ENCODE measurements at places on chromosomes 5 and 9.

- no peak for DNase-seq
Observed at GRCh38 chr9:36796671-36797419, 224.2 kb downstream of the MELK start.

DNA sequence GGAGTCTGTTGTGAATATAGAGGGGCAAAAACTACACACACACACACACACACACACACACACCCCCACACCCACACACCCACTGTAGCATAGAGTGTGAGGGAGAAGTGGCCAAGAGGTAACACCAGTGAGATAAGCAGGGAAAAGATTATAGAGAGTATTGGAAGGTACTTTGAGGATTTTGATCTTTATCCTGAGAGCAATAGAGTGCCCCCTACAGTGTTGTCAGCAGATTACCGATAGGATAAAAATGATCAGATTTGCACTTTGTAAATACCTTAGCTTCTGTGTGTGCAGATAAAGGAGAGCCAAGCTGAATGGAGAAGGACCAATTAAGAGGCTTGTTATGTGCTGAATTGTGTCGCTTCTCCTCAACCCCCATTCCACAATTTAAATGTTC is 32.3 kb downstream of the ERCC6L2 start:
- DNase-seq, result no peak

- DNase-seq, result no peak
Observed at GRCh38 chr9:34578241-34579103, 11.1 kb downstream of the CNTFR start.

DNA sequence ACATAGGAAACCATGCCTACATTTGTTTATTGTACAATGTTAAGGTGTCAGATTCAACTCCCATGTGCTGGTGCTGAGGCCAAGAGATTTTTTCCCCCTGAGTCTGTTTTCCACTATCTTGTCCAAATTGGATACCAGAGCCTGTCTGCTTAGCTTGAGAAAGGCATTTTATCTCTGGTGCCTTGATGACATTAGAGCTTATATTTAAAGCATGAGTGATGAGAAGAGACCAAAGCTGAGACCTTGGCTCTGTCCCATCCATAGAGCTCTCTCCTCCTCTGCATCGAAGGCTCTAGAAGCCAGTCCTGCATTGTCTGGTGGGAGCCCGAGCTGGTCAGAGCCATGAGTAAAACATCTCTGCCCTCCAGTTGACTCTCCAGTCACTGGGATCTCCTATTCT is 10.4 kb upstream of the PPP2CA start:
- no peak for DNase-seq

DNA sequence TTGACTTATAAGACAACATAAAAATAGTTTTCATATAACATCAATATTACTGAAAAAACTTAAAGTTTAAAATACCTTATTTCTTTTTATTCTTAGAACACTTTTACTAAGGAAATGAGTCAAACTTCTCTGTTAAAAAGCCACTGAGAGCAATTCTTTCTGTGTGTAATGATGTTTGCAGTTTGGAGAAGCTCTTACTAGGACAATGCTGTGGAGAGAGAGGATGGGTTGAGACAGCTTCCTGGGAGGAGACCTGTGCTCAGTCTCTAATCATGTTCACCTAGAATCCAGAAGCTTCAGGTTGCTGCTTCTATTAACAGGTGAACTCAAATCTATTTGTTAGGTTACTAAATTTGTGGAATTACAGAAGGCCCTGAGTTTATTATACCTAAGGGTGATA is 198.5 kb downstream of the DNAH5 start:
- DNase-seq, result no peak

DNA sequence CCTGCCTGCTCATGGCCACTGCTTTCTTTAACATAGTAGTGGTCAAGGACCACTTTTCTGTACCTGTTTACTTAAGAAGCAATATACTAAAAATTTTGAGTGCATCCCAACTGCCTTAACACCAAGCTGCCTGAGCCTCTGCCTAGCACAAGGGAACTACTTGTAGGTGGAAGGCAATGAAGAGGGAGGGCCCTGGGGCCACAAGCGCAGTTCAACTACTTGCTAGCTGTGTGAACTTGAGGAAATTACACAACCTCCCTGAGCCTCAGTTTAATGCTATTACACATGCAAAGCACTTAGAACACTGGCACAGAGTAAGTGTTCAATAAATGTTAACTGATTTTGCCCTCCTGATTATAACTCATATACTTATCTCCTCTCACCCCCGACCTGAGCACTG is 6.3 kb downstream of the ARL15 start:
- DNase-seq, result no peak

DNA sequence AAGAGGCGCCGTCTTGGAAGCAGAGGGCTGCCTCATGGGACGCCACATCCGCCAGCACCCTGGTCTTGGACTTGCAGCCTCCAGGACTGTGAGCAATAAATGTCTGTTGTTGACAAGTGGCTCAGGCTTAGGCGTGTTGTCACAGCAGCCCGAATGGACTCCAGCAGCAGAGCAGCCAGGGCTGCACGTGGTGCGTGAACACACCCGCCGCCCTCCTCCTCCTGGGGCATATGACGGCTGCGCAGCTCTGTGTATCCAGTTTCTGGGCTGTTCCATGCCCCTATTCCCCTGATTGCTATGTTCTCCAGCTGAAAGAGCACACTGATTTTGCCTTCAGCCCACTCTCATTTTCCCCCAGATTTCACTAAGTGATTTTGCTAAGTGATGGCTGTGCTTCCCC is 36.0 kb upstream of the CLPTM1L start:
- no peak for DNase-seq

- peak; percentile 71 for DNase-seq
Observed at GRCh38 chr5:159286420-159287035, 23.4 kb downstream of the UBLCP1 start.

DNA sequence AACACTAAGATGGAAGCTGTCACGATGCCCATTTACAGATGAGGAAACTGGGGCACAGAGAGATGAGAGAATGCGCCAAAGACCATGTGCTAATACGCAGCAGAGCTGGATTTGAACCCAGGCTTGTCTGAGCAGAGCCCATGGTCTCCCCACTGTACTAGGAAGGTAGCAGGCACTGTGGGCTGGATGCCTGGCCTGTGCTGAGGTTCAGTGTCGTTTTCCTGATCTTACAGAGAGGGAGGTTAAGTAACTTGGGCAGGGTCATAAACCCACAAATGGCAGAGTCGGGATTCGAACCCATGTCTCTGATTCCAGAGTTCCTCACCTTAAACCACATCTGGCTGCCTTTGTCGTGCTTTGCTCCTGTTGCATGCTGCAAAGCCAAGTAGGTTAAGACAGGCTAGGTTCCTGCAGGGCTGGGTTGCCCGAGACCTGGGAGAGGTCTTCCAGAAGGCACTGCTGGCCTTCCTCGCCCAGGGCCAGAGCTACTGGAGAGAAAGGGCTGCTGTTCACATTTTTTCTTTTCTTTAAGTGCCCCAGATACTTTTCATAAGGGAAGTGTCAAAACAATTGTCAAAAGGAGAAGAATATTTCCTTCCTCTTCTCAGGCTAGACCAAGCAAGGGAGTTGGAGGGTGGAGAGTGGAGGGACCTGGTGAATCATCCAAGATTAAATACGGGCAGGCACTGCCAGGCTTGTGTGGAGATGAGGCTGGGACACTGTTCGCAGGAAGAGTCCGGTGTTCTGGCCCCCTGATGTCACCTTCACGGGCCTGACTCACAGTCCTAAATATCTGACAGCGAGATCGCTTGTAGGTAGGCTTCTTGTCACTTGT is 3.2 kb downstream of the NEK6 start:
- peak; percentile 43 for DNase-seq

DNA sequence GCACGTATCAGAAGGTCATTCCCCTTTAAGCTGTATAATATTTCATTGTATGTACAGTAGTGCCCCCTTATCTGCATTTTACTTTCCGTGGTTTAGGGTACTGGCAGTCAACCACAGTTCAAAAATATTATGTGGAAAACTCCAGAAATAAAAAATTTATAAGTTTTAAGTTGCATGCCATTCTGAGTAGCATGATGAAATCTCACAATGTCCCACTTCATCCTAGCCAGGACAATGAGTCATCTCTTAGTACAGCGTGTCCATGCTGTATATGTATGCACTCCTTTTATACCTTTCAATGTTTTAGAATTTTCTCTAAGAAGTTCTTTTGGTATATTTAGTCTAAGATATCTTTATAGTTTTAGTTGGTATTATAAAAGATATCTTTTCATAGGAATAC is 115.0 kb upstream of the HAND1 start:
- DNase-seq, result no peak

GRCh38 chr5:175015028-175015685 is 290.8 kb downstream of the MSX2 start:
- DNase-seq, result no peak

DNA sequence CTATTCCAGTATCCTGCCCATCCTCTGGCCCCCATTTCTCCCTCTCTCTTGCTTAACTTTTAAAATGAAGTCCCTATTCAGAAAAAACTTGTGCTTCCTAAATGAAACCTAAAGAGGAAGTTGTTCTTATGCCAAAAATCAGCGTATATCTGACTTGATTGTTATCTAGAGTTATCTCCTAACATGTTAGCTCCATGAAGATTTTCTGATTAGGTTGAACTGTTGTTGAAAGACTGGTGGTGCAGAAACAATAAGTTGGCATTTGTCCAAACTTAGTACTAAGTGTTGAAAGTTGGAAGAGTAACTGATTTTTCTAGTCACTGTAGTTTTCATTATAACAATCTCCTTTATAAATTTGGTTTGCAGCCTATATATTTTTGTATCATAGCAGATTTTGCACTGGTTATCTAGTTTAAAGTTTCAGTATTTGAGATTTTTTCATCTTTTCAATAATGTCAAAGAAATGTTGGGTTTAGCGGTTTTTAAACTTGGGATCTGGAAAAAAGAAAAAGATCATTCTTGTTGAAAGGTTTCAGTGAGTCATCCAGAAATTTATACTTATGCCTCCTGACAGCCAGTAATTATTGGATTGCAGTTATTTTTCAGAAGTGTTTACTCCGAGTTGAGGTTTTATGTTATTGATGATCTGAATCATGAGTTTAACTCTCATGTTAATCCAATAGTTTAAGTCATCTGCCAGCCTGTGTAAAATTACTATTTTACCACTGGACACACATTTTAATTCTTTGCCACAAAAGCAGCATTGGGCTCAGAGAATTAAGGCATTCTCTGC is 60.6 kb downstream of the PAM start:
- peak; percentile 8 for DNase-seq

- DNase-seq, result no peak
Observed at GRCh38 chr9:130232899-130233586, 32.5 kb upstream of the HMCN2 start.

DNA sequence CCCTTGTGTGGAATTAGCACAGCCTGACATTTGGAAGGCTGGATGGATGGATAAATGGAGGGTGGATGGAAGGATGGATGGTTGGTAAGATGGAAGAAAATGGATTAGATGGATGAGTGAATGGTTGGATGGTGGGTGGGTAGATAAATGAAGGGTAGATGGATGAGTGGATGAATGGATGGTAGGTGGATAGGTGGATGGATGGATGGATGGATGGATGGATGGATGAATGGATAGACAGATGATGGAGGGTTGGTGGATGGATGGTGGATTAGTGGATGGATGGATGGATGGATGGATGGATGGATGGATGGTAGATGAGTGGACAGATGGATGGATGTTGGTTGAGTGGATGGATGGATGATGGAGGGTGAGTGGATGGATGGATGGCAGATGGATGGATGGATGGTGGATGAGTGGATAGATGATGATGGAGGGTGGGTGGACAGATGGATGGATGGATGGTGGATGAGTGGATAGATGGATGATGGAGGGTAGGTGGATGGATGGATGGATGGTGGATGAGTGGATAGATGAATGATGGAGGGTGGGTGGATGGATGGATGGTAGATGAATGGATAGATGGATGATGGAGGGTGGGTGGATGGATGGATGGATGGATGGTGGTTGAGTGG is 175.6 kb upstream of the PPP1R26 start:
- no peak for DNase-seq

DNA sequence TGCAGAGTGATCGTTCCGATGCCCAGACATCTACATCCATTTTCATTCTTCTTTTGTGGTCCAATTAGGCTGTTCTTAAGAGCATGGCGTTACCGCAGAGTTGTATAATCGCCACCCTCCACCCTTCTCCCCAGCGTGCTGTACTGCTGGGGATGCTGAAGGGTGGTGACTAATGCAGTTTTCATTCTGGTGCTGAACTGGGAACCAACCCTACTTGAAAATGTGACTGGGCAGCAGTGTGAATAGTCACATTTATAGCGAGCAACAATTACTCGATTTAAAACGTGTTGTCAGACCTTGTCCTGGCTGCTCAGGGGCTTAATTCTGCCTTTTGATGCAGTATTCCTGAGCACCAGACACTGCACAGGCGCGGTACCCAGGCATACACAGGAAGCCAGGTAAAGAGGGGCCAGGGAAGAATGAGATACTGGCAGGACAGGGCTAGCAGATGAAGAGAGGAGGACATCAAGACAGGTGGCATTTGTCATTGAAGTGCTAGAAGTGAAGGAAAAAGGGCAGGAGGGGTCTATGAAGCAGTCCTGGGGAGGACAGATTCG is 719 bp upstream of the ISCA1 start:
- peak; percentile 80 for DNase-seq

GRCh38 chr5:108093186-108093585 is 288.7 kb downstream of the FBXL17 start:
- peak; percentile 34 for DNase-seq

DNA sequence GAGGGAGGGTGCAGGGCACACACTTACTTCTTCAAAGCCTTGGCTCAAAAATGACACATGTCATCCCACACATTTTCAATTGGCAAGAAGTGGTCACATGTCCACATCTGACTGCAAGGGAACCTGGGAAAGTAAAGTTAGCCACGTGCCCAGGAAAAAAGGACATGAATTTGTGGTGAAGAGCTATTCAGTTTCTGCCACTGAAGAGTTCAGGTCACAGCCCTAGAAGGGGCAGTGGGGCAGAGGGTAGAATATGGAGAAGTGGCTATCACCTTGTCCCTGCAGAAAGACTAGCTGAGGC is 1.9 kb upstream of the RGS14 start:
- DNase-seq, result peak; percentile 48

DNA sequence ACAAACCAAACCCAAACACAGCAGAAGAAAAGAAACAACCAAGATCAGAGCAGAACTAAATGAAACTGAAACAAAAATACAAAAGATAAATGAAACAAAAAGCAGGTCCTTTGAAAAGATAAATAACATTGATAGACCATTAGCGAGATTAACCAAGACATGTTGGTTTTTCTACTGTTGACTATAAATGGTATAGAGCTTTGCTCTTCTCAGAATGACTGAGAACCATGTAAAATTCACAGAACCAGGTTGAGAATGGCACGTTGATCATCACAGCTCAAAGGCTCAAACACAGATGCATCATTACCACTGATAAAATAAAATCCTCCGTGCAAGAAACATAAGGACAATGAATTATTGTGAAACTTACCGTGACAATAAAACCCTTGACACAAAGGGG is 105.2 kb downstream of the MARCHF11 start:
- DNase-seq, result no peak

Measured in hematopoietic multipotent progenitor cell treated with erythropoietin and hydrocortisone succinate and interleukin-3 and kit ligand, for 8 days (in vitro differentiated cells).